Motor neuron (in vitro differentiated cells): ENCODE measurements at places on chromosomes 6 and 20.
A peak's percentile ranks its signal among the peaks of the same experiment; 100 is the strongest.

DNA sequence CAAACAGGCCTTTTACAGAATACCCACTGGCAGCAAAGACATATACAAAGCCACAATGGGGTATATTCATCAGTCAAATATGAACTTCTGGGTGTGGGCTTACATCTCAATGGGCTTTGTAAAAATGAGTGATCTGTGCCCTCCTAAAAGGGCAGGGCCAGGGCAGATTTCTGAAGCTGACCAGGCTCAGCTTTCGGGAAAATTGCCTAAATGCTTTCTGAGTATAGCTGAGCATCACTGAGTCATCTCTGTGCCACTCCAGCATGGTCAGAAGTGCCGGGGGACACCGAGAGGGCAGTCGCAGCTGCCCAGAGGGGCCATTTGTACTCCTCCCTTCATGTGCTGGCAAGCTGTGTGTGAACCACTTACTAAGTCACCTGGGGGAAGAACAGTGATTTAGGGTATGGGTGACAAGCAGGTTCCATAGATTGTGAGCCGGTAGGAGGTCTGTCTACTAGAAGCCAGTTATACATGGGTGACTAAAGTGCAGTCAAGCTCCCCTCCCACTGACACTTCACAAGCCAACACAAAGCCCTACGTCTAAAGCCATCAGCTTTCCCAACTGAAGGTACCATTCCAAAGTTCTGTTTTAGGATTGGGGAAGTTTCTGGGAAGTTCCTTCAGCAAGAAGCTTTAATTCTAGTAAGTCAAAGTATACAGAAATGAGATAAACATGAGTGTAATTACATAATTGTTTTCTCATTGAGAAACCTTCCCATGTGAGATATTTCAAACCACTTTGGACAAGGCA, 147.6 kb upstream of the TAB2 start:
- ATAC-seq, result no peak

- no peak for ATAC-seq
Measured at GRCh38 chr20:2162125-2162822, 60.6 kb downstream of the STK35 start.

GRCh38 chr6:27902335-27903314, 9.6 kb downstream of the OR2B2 start:
- peak; percentile 90 for ATAC-seq

- no peak for ATAC-seq
Measured at GRCh38 chr6:122374307-122374706, 25.1 kb upstream of the HSF2 start.

DNA sequence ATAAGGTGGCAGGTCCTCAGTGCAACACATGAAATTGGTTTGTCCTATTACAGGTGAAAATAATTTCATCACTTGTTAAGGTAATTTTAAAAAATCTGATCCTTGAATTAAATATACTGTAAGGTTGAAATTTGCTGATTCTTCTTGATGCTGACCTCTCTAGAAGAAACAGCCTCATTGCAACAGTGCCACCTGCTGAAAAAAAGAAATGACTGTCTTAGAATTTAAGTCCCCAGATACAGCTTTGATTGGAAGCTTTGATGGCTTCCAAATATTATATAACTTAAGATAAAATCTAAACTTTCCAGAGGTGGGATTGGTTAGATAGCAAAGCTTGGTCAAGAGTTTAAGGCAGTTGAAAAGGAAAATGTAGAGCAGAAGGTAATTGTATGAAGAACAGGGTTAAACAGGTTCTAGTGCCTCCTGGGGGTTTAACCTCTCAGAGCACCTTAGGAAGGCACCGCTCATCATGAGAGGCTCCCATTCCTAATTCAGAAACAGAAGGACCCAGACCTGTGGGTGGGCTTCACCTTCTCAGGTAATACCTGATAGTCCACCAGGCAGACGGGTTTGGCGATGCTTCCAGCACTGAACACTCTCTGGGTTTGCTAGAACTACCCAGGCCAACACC, 401.0 kb downstream of the PAX1 start:
- no peak for ATAC-seq

- ATAC-seq, result peak; percentile 42
Measured at GRCh38 chr20:7596541-7596940, 343.7 kb downstream of the HAO1 start.

GRCh38 chr6:111027219-111027618, 45.4 kb downstream of the RPF2 start:
- ATAC-seq, result no peak

- ATAC-seq, result peak; percentile 59
Measured at GRCh38 chr6:144581812-144582537, 296.8 kb downstream of the UTRN start.

- ATAC-seq, result no peak
Measured at GRCh38 chr20:17708675-17709360, 9.1 kb downstream of the BANF2 start.

- ATAC-seq, result no peak
Measured at GRCh38 chr6:89525786-89526562, 93.0 kb downstream of the ANKRD6 start.

DNA sequence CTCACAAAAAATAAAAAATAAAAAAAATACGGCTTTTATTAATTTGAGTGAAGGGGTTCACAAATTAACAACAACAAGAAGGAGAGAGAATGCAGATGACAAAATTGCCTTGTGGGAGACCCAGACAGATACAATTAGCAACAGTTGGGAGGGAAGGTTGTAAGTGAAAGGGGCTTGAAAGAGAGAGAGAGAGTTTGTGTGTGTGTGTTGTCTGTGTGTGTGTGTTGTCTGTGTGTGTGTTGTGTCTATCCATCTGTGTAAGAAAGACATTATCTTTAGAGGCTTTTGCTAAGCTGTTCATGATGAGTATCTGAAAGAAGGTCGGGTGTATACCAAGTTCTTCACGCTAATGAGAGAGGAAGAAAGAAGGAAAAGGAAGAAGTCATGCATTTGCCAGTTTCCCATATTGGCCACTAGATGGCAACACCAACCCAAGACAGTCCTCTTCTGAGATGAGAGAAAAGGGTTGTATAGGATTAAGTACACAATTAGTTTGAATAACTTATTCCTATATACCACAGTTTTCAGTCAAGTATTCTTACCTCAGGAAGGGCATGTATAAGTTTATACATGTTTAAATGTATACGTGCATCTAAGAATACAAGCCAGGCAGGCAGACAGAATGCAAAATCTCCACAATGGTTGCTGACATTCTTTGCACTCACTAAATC, 63.7 kb upstream of the CD2AP start:
- ATAC-seq, result peak; percentile 57

GRCh38 chr6:85547719-85548118, 45.9 kb downstream of the SNX14 start:
- ATAC-seq, result no peak

- no peak for ATAC-seq
Measured at GRCh38 chr6:129183681-129184301, 300.9 kb downstream of the LAMA2 start.

DNA sequence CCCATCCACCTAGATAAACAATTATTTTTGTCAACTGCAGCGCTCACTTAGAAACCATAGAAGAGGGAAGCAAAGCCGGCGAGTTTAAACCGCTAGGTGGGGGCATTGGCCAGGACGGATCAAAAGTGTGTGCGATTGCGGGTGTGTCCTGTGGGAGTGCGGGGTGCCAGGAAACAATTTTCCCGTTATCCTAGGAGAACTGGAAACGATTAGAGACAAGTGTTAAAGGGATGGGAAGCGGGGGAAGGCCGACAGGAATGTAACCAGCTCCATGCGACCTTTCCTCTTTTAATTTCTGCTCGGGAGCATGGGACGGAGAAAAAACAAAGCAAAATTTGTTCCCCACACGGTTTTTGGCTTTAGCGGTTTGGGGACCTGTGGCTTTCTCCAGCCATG, 2.8 kb upstream of the HTR1B start:
- peak; percentile 39 for ATAC-seq

GRCh38 chr6:43610431-43610830, 18.6 kb downstream of the GTPBP2 start:
- no peak for ATAC-seq

- no peak for ATAC-seq
Measured at GRCh38 chr6:150691463-150691862, 91.8 kb downstream of the PLEKHG1 start.

- no peak for ATAC-seq
Measured at GRCh38 chr6:63690221-63690620, 54.6 kb downstream of the PHF3 start.

DNA sequence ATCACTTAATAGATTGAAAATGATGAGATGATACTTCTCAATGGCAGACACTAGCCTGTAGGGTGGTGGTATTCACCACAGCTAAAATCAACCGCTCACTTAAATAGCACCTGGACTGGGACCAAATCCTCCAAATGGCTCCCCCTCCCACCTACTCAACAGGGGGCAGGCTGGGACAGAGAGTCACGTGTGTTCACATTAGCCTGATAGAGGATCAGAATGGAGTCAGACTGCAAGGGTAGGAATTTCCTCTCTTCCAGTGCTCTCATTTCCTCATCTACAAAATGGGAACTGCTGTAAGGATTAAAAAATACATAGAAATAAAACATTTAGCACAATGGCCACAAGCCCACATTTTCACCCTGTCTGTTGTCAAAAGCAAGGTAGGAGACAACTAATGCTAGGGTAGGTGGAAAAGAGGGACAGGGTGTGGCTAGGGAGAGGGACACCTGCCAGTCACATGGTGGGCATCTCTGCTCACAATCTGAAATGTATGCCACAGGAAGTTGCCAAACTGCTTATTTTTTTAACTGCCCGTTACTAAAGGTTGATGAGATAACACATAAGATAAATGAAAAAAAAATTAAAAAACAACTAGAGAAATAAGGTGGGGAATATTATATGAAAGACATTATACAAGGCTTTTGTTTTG, 55.3 kb downstream of the BACH2 start:
- ATAC-seq, result no peak

- ATAC-seq, result no peak
Measured at GRCh38 chr20:34322267-34323105, 19.3 kb upstream of the AHCY start.

DNA sequence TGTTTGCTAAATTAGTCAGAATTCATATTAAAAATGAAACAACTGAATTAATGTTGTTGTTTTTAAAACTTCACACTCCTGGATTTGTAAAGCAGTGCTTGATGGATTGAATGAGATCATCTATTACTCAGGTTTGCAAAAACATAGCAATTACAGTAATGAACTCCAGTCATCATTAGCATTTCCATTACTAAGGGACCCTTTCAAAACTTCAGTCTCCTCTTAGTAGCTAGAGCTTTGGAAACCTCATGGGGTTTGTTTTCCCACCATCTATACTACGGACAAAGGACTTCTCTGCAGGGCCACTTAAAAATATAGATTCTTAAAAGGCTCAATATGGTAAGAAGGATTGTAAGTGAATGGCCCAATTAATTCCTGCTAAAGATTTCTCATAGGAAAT, 209.9 kb upstream of the PRND start:
- ATAC-seq, result peak; percentile 30

- ATAC-seq, result no peak
Measured at GRCh38 chr6:107534571-107535141, 44.7 kb downstream of the SOBP start.

- no peak for ATAC-seq
Measured at GRCh38 chr20:49562311-49563014, 5.5 kb downstream of the PTGIS start.

GRCh38 chr20:64203037-64203777, 39.0 kb downstream of the MYT1 start:
- ATAC-seq, result peak; percentile 20

- ATAC-seq, result no peak
Measured at GRCh38 chr6:52514514-52514913, 62.3 kb downstream of the TRAM2 start.

DNA sequence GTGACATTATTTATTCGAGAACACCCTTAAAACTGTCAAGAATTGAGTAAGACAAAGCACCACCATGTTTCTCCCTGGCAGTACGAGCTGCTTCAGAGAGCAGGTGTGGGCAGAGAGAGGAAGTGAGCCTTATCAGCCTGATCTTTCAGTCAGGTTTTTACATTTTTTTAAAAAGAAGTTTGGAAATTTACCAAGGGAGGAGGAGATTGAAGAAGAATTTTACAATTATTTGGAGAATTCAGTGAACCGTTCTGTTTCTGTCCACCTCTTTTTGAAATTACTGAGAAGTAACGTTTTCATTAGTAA, 75.5 kb downstream of the ZDHHC14 start:
- no peak for ATAC-seq

- no peak for ATAC-seq
Measured at GRCh38 chr20:48908656-48909319, 12.7 kb upstream of the ARFGEF2 start.

DNA sequence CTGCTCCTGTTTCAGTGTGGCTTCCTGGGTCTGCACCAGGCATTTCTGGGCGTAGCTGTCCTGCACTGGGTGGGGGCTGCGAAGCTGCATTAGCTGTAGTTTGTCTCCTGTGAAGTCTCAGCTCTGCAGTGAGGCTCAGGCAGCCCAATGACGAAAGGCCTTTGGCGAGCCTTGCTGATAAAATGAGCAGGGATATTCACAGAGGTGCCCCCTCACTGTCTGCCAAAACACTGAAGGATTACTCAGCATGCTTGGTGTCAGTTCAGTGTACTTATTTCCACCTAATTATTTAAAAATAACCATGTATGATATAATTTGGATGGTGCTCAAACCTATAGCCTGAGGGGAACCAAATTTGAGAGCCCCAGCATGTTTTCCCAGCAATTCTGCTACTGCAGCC, 73.5 kb downstream of the ECT2L start:
- ATAC-seq, result peak; percentile 20

- no peak for ATAC-seq
Measured at GRCh38 chr20:46977909-46978588, 83.4 kb downstream of the EYA2 start.

GRCh38 chr6:34044945-34045595, 100.8 kb downstream of the GRM4 start:
- no peak for ATAC-seq

DNA sequence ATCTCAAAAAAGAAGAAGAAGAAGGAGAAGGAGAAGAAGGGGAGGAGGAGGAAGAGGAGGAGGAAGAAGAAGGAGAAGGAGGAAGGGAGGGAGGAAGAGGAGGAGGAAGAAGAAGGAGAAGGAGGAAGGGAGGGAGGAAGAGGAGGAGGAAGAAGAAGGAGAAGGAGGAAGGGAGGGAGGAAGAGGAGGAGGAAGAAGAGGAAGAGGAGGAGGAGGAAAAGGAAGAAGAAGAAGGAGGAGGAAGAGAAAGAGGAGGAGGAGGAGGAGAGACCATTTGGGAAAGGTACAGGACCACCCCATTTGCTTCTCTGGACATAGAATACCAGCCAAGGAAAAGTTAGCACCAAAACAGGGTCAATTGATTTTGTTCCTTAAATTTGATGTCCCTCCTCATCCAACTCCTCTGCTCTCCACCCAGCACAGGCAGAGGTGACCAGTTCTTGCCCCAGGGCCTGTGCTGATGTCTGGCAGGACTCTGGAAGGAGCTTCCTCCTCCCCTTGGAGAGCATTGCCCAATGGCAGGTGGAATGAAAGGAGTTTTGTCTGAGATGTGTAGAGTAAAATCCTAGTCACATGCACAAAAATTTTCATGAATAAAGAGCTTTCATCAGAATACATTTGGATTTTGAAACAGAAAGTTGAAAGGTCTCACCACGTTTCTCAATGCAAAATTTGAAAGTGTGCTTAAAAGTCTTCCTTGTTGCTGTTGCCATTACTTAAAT, 182.9 kb downstream of the LY86 start:
- peak; percentile 90 for ATAC-seq

DNA sequence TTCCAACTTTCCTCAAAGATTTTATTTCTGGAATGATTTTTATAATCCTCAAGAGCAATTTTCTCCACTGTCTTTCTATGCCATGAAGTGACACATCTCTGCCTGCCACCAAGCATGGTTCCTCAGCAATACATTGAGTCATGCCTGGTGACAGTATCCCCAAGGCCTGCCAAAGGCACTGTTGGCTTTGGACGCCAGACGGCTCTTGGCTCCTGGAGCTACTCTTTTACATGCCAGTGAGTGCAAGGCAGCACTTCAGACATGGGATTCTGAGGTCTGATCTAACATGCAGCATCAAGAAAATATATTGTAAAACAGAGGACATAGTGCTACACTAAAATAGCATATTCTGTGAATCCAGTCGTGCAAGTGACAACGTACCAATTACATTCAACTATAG, 20.1 kb upstream of the PLEKHG1 start:
- ATAC-seq, result no peak
